ENCODE measurements at places on chromosomes 3 and 15. TPM values are rescaled to one million over a fixed set of nuclear protein-coding genes. Genes with fewer than 3 reads are reported as not detected.
A peak's percentile ranks its signal among the peaks of the same experiment; 100 is the strongest.

Gene SLC27A2
- total RNA-seq = 5.6 TPM

- H3K27me3 ChIP-seq = no peaks in the 10 kb centered on the region
- H3K4me1 ChIP-seq = peaks cover 31% of the 10 kb centered on the region
- no peak overlapping the region for H3K4me3 ChIP-seq
- no peak overlapping the region for H3K27ac ChIP-seq
Observed at GRCh38 chr3:14902719-14903118, 44.7 kb upstream of the NR2C2 start.

Gene U2SURP
- 117 TPM for total RNA-seq

DNA sequence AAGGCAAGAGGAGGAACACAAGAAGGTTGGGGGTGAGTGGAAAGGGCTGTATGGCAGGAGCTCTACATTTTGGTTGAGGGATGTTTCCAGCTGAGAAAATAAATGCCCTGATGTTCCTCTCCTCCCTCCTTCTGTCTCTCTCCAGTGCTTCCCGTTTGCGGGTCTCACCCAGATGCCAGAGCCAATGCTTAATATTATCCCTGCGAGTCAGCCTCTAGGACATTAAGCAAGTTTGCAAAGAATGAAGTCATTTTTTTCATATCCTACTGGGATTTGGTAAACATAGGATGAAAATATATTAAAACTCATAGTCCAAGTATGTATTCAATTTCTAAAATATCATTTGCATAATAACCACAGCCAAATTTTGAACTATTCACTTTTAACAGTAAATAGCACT, 295.9 kb downstream of the CADM2 start:
- H3K36me3 ChIP-seq = no peaks in the 10 kb centered on the region
- no peaks in the 10 kb centered on the region for H3K27me3 ChIP-seq
- peak overlapping the region; percentile 37 for H3K27ac ChIP-seq
- H3K4me1 ChIP-seq = peaks cover 22% of the 10 kb centered on the region
- DNase-seq = no peak
- H3K4me3 ChIP-seq = no peak overlapping the region

- H3K4me3 ChIP-seq = no peak overlapping the region
- peaks cover 16% of the 10 kb centered on the region for H3K4me1 ChIP-seq
- DNase-seq = no peak
- H3K27ac ChIP-seq = no peak overlapping the region
- no peaks in the 10 kb centered on the region for H3K27me3 ChIP-seq
Observed at GRCh38 chr3:31077021-31077601, 182.7 kb upstream of the GADL1 start.

DNA sequence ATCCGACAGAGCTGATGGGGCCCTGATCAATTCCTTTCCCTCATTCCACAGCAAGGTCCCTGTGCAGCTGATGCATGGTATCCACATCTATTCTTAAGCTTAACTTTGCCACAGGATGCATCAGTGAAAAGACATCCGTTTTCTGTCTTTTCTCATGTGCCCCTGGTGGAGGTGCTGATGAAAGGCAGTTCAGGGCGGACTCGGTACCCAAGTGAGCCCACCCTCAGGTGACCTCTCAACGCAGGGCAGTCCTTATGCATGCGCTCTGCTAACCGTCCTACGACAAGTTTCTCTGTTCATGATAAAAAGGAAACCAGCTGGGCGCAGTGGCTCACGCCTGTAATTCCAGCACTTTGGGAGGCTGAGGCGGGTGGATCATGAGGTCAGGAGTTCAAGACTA, 251.4 kb downstream of the ADAMTS17 start:
- H3K4me3 ChIP-seq = no peak overlapping the region
- peaks cover 9% of the 10 kb centered on the region for H3K4me1 ChIP-seq

Gene KCNH8
- 2.8 TPM for total RNA-seq

DNA sequence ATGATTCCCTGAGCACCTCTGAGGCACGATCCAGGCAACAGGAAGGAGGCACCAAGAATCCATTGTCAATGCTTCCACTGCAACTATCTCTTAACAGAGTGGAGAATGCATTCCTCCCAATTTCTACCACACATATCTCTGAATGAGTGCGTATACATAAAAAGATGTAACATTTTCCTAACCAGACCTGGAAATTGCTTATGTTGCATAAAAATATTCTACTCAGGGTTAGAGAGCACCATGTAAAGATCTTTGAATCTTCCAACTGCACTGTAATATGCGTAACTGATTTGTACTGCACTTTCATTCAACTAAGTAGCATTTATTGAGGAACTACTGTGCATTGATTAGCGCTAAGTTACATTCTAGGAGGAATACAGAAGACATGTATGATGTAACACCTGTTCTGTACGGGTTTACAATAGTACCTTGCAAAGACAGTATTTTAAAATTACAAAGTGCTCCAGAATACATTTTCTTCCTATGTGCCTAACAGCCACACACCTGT, 237.8 kb downstream of the EBLN2 start:
- H3K4me3 ChIP-seq = no peak overlapping the region
- no peak for DNase-seq
- H3K27me3 ChIP-seq = no peaks in the 10 kb centered on the region

Gene EXD1
- 0.37 TPM for total RNA-seq

- peak overlapping the region; percentile 39 for H3K27ac ChIP-seq
- H3K27me3 ChIP-seq = peaks cover 4% of the 10 kb centered on the region
- no peak for DNase-seq
- no peak overlapping the region for H3K4me3 ChIP-seq
- peaks cover 34% of the 10 kb centered on the region for H3K36me3 ChIP-seq
Observed at GRCh38 chr3:64195789-64196188, 29.5 kb downstream of the PRICKLE2 start.

GRCh38 chr3:99751649-99752048, 66.0 kb upstream of the CMSS1 start:
- H3K4me3 ChIP-seq = no peak overlapping the region
- DNase-seq = no peak
- H3K36me3 ChIP-seq = no peaks in the 10 kb centered on the region
- H3K4me1 ChIP-seq = peaks cover 3% of the 10 kb centered on the region

DNA sequence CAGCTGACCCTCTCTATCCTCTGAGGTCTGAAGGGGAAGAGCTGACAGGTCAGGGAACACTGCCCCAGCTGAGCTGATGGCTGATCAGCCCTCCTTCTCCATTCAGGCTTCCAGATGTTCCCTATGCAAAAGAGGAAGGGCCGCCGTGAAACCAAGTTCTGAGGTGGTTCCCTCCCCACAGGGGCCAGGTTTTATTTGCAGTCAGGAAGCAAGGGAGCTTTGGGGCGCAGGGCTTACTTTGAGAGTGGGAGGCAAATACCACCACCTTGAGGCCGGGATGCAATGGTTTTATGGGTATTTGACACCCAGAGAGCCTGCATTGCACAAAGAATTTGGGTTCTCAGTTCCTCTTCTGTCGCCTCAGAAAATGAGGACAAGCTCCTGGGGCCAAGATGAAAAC, 186.9 kb downstream of the ARRDC4 start:
- no peak for DNase-seq
- peaks cover 34% of the 10 kb centered on the region for H3K4me1 ChIP-seq
- no peak overlapping the region for H3K4me3 ChIP-seq
- peaks cover 4% of the 10 kb centered on the region for H3K36me3 ChIP-seq
- no peak overlapping the region for H3K27ac ChIP-seq

Gene ZNF717
- 35.4 TPM for total RNA-seq

GRCh38 chr3:2158828-2159227, 60.2 kb downstream of the CNTN4 start:
- no peak for DNase-seq
- H3K27me3 ChIP-seq = peaks cover 6% of the 10 kb centered on the region
- peaks cover 81% of the 10 kb centered on the region for H3K36me3 ChIP-seq
- H3K4me3 ChIP-seq = no peak overlapping the region
- H3K4me1 ChIP-seq = no peaks in the 10 kb centered on the region

Gene UBR1
- total RNA-seq = 18.9 TPM

- H3K36me3 ChIP-seq = no peaks in the 10 kb centered on the region
- DNase-seq = peak; percentile 89
- peaks cover 13% of the 10 kb centered on the region for H3K27me3 ChIP-seq
- no peak overlapping the region for H3K27ac ChIP-seq
- H3K4me1 ChIP-seq = peaks cover 44% of the 10 kb centered on the region
Observed at GRCh38 chr3:40584625-40585189, 59.9 kb downstream of the ZNF621 start.

DNA sequence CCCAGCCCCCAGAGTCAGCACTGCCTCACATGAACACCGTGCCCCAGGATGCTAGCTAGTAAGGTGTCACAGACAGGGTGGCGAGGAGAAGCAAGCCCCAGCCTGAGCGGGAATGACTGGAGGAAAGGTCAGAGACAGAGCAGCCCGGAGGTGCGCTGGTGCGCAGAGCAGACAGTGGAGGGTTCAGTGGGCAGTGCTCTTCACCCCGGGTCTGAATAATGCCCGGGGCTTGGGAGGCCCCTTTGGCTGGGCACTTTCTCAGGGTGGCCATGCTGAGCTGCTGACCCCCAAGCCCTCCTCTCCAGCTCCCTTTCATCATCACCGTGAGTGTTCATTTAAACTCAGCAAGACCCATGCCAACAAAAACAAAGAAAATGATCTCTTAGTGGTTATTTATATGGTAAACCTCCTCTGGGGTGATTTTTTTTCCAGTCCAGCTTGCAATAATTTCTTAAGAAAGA, 110.8 kb downstream of the VGLL4 start:
- no peak for DNase-seq
- no peak overlapping the region for H3K27ac ChIP-seq
- H3K4me1 ChIP-seq = no peaks in the 10 kb centered on the region
- no peaks in the 10 kb centered on the region for H3K27me3 ChIP-seq

GRCh38 chr3:42308651-42309050, 42.7 kb upstream of the CCK start:
- DNase-seq = no peak
- H3K36me3 ChIP-seq = peaks cover 13% of the 10 kb centered on the region
- no peak overlapping the region for H3K27ac ChIP-seq
- peaks cover 8% of the 10 kb centered on the region for H3K4me1 ChIP-seq

Gene TNNC1
- total RNA-seq = 5.6 TPM

GRCh38 chr15:57640930-57641682, 49.4 kb downstream of the MYZAP start:
- peak; percentile 38 for DNase-seq
- peaks cover 48% of the 10 kb centered on the region for H3K27me3 ChIP-seq
- H3K36me3 ChIP-seq = no peaks in the 10 kb centered on the region
- no peaks in the 10 kb centered on the region for H3K4me1 ChIP-seq

Gene INKA1
- total RNA-seq = 1.4 TPM

DNA sequence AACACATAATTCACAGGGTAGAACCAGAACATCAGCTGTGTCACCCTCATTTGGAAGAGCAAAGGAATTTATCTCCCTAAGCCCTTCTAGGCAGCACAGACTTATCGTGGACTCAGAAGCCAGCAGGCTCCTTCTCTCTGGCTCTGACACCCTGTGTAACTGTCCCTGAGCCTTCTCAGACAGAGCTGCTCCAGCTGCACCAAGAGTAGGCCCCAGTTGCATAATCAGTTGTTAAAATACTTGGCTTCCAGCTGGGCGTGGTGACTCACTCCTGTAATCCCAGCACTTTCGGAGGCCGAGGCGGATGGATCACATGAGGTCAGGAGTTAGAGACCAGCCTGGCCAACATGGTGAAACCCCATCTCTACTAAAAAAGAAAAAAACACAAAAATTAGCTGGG, 49.4 kb upstream of the ACVR2B start:
- no peaks in the 10 kb centered on the region for H3K4me1 ChIP-seq
- no peak for DNase-seq
- H3K36me3 ChIP-seq = peaks cover 59% of the 10 kb centered on the region

- no peak overlapping the region for H3K27ac ChIP-seq
- H3K27me3 ChIP-seq = no peaks in the 10 kb centered on the region
- no peak for DNase-seq
Observed at GRCh38 chr3:128289534-128289933, 136.3 kb downstream of the EEFSEC start.

DNA sequence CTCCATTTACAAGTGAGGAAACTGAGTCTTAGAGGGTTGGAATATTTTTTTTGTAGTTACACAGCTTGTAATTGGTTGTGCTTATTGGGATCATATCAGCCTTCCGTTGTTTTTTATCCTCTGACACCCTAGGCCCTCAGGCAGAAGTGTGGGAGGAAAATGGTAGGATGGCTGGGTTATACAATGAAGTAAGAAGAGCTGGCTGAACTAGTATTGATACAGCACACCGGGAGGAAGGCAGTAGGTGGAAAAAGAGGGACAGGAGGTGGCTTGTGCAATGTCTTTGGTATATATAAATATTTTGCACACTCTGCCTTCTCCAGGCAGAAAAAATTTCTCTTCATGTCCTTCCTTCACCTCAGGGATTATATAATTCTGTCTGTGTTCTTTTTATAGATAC, 214.3 kb upstream of the SGO1 start:
- no peak overlapping the region for H3K27ac ChIP-seq
- no peak for DNase-seq
- no peaks in the 10 kb centered on the region for H3K27me3 ChIP-seq
- H3K4me1 ChIP-seq = peaks cover 14% of the 10 kb centered on the region
- H3K4me3 ChIP-seq = no peak overlapping the region

DNA sequence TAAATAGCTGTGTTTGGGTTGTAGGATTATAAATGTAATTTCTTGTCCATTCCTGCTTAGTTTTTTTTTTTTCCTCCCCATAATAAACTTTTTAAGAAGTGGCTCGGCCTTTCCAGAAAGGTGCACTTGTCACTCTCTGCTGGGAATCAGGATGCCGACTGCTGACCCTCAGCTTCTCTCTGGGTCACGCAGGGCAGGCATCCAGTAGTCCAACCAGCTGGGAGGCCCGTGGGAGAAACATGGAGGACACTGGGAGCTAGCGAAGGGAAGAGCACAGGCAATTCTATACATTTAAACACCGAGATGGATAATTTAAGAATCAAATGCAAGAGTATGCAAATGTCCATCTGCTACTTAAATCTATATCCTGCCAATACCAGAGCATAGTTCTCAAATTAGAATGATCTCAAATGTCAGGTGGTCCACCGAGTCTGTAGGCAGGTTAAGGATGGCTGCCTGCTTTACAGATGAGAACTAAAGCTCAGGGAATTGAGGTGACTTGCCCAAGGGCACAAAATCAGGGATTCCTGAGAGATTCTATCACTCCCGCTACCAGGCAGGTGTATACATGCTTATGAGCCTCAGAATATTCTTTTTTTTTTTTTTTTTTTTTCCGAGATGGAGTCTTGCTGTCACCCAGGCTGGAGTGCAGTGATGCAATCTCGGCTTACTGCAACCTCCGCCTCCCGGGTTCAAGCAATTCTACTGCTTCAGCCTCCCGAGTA, 64.5 kb downstream of the DAPK2 start:
- no peak overlapping the region for H3K27ac ChIP-seq
- no peak for DNase-seq
- peaks cover 11% of the 10 kb centered on the region for H3K4me1 ChIP-seq
- H3K4me3 ChIP-seq = no peak overlapping the region
- no peaks in the 10 kb centered on the region for H3K36me3 ChIP-seq
- H3K27me3 ChIP-seq = no peaks in the 10 kb centered on the region

All from WTC11 (cell line).